Renal pelvis (tissue), 12 donors: ENCODE measurements at places on chromosomes 13 and 19. TPM values are rescaled to one million over a fixed set of nuclear protein-coding genes. Genes with fewer than 3 reads are reported as not detected.
A peak's percentile ranks its signal among the peaks of the same experiment; 100 is the strongest.

The POLD1 gene
- 40.0 TPM for polyA plus RNA-seq

The LILRA5 gene
- polyA plus RNA-seq: 0.37 TPM

The PRODH2 gene
- polyA plus RNA-seq: 52.5 TPM

The MED25 gene
- 75.0 TPM for polyA plus RNA-seq

The FFAR1 gene
- 0.53 TPM for polyA plus RNA-seq

GRCh38 chr19:12425236-12425887 lies 15.5 kb downstream of the ZNF443 start:
- no peak for DNase-seq

DNA sequence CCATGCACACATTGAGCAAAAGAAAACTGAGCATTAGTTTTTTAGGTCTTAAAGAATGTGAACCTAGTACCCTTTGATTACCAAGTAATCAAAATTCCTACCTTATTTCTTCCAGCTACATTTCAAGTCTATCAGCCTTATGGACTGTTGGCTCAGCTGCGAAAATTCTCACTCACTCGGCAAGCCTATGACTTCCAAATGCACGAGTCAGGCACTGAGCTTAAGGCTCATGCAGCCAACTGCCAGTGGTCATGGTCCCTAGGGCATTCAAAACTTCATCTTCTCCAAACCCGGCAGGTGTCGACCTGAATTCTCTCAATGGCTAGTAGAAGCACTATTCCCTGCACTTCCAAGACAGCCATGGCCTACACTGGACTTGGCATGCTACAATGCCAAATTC lies 41.2 kb downstream of the RUBCNL start:
- DNase-seq: no peak

GRCh38 chr19:55041627-55042343 lies 3.7 kb upstream of the GP6 start:
- peak; percentile 5 for DNase-seq

DNA sequence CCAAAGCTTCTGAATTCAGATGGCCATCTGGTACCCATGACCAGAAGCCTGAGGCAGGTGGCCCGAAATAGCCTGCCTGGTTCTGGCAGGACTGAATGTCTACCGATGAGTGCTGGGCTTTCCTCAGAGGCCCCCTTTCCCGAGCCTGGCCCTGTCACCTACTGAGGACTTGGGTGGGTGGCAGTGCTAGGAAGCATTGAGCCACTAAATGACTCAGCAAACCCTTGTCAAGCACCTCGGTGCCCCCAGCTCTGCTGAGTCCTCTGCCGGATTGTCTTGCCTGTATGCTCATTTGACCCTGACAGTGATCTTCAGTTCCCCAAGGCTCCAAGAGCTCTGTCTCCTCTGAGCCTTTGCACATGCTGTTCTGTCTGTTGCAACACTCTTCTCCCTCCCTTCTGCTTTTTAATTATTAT lies 17.9 kb downstream of the PPP1R37 start:
- no peak for DNase-seq
